ENCODE measurements at places on chromosomes 11 and 22.

DNA sequence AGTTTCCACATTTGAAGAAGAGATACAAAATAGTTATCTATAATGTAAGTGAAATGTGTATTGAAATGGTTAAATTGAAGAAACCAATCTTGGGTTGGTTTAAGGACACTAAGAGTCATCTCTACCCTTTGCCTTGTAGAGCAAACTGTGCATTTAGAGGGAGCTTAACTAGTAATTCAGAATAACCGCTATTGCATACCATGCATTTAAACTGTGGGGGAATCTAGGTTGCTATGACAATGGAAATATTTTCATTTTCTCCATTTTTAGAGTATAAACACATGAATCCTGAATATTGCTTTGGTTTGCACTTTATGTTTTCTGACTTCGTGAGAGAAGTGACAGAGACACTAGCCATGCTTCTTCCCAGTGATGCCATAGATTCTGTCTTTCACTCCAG is 39.7 kb downstream of the FAT3 start:
- DNase-seq = no peak

DNA sequence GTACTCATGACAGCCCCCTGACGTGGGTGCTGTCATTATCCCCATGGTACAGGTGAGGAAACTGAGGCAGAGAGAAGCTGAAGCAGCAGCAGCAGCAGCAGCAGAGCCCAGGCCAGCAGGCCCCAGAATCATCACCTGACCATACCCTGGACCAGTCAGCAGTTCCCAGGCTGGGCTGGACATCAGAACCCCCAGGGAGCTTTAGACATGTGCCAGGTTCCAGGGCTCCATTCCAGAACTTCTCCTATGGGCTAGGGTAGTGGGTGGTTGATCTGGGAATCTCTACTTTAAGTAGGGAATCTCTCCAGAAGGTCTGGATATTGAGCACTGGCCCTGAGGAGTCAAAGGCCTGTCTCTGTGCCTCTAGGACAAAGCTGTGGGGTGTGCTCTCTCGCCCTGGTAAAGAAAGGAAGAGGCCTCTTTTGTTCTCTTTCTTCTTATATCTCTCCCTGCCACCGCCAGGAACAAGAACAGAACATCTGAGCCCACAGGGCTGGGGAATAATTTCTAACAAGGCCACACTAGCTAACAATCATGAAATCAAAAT is 26.6 kb downstream of the MAFF start:
- DNase-seq = no peak

GRCh38 chr11:110026858-110027626 is 66.2 kb upstream of the ZC3H12C start:
- DNase-seq = peak; percentile 10

DNA sequence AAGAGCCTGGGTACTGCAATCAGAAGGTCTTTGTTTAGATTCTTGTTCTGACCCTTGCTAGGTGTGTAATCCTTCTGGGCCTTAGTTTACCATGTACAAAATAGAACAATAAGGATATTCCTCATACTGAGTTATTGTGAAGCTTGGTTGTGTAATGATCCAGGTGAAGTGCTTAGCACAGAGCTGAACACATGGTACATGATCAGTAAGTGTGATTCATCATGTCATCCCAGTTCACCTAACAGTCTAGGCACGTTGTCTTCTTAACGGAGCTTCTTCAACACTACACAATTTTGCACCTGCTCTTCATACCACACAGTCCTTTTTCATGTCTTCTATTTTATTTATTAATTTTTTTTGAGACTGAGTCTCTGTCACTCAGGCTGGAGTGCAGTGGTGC is 234.3 kb upstream of the TENM4 start:
- DNase-seq = no peak

GRCh38 chr11:13966486-13966885 is 4.0 kb downstream of the SPON1 start:
- no peak for DNase-seq

GRCh38 chr22:24189249-24190158 is 8.2 kb downstream of the SUSD2 start:
- DNase-seq = no peak

GRCh38 chr11:22006901-22007300 is 186.0 kb upstream of the ANO5 start:
- no peak for DNase-seq

- DNase-seq = peak; percentile 35
Observed at GRCh38 chr11:123060277-123061000, 1.5 kb downstream of the HSPA8 start.

- no peak for DNase-seq
Observed at GRCh38 chr22:49328118-49328475, 499.6 kb downstream of the BRD1 start.

DNA sequence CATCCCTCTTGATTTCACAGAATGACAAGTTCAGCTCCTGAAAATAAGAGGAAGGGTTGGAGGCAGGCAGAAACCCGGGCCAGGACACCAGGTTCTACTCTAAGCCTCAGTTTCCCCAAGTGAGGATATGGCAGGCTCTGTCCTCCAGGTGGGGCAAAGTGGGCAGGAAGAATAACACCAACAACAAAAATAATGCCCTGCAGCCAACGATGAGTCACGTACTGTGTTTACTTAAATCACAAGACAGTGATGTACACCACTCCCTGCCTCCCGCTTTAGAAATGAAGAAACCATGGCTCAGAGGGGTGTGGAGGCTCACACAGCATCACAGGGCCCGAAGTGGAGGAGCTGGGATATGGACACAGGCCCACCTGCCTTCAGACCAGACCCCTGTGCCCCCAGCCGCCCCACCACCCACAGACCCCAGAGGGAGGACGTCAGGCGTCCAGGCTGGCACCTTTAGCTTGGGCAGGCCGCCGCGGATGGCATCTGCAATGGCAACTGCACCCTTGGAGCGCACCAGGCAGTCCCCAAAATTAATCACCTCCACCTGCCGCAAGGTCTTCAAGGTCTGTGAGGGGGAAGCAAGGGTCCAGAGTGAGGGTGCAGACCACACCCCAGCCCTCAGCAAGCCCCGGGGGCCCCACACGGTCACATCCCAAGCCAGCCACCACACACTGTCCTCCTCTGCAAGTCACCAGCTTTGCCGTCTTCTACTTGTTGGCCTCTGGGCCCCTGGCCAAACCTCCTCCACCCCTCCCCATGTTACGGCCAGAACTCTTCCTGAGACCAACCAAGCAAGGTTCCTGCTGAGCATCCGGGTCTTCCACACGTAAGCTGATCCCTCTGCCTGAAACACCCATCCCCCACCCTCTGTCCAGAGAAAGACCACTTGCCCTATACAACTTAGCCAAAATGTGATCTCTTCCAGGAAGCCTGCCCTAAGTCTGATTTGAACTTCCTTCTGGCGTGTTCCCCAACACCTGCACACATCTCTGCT is 15.8 kb upstream of the CHADL start:
- DNase-seq = no peak

- no peak for DNase-seq
Observed at GRCh38 chr11:112795911-112796649, 165.1 kb upstream of the NCAM1 start.

- DNase-seq = no peak
Observed at GRCh38 chr22:29623059-29623458, 19.6 kb downstream of the NF2 start.

- DNase-seq = peak; percentile 41
Observed at GRCh38 chr22:35150183-35151107, 84.5 kb downstream of the ISX start.

DNA sequence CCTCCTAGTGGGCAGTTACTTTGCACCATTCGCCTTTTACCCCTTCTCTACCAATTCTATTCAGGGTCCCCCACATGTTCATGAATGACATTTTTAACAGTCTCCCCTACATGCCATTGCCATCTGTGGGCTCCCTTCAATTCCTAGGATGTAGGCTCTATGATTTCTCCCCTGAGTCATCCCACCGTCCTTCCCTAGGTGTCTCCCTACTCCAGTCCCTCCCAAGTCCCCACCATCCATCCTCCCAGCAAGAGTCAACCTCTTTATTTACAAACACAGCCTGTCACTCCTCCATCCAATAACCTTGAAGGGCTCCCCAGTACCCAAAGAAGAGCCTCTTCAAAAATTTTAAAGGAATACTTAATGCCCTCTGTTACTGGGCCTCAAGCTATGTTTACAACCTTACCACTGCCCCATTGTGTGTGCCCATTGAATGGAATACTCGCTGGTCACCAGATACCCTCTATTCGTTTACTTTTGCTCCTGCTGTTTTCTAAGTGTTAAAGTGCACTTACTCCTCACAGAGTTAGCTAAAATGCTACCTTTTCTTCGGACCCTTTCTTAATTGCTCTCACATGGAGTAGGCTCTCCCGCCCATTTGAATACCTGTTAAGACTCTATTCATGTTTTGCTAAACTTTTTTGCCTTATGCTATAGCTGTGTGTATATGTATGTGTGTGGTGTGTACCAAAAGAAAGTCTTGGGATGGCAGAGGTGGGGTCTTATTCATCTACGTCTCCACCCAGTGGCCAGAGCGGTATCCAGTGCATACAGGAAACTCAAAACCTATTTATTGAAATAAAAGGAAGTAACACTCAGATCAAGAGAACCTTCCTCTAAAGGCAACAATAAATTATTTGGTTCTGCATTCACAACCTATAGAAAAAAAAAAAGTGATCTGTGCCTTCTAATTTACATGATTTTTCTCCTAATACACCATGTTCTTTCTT is 235.8 kb upstream of the CCDC90B start:
- DNase-seq = no peak

GRCh38 chr22:43320943-43321900 is 21.9 kb downstream of the SCUBE1 start:
- no peak for DNase-seq

Data from natural killer cell (primary cell).